ENCODE measurements at places on chromosomes 2 and 18. TPM values are rescaled to one million over a fixed set of nuclear protein-coding genes. Genes with fewer than 3 reads are reported as not detected.

GRCh38 chr2:215377283-215377682 is 58.6 kb downstream of the FN1 start:
- DNase-seq = no peak

GRCh38 chr18:54129448-54130067 is 94.9 kb downstream of the MBD2 start:
- DNase-seq = no peak

DNA sequence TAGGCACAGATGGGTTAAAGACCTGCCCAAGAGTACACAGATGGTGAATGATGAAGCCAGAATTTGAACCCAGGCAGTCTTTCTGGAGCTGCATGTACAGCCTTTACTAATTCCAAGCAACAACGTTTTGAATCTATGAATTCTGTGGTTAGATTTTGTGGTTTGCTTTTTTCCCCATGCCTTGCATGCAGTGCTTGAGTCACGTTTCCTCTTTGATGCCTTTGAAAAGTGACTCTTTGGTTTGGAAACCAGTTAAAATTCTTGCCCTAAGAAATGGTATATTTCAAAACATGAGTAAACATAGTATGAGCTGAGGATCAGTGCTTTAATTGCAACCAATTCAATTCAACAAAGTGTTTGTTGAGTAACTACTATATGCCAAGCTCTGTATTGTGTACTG is 48.2 kb upstream of the PPM1B start:
- DNase-seq = peak; percentile 33

DNA sequence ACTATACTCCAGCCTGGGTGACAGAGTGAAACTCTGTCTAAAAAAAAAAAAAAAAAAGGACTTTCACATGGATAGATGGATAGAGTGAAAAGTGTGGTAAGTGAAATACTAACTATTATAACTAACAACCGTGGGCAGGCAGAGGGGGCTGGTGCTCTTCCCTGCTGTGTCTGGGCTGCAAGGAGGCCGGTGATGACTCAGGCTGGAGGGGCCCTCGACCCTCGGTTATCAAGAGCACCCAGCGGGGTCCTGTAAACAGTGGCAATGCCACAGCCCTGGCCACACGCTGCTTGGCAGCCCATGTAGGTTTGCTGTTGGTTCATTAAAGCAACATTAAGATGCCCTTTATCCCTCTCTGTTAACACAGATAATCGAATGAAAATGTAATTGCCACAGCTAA is 184.8 kb upstream of the RAB12 start:
- DNase-seq = no peak

DNA sequence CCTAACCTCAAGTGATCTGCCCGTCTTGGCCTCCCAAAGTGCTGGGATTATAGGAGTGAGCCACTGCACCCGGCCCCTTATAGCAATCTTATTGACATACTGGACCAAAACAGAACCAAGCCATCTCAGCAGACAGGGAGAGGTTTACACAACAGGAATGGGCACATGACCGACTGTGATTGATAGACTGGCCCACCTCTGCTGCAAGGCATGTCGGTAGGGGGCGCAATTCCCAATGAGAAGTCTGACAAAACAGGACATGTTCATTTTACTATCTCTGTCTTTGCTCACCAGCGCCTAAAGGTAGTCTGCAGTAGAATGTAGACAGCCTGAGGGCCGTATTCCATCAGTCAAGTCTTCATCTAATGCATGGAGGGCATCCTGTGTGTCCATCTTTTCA is 2.0 kb downstream of the LYPD6B start:
- peak; percentile 36 for DNase-seq

- DNase-seq = no peak
Observed at GRCh38 chr2:105371156-105371555, 27.7 kb downstream of the FHL2 start.

DNA sequence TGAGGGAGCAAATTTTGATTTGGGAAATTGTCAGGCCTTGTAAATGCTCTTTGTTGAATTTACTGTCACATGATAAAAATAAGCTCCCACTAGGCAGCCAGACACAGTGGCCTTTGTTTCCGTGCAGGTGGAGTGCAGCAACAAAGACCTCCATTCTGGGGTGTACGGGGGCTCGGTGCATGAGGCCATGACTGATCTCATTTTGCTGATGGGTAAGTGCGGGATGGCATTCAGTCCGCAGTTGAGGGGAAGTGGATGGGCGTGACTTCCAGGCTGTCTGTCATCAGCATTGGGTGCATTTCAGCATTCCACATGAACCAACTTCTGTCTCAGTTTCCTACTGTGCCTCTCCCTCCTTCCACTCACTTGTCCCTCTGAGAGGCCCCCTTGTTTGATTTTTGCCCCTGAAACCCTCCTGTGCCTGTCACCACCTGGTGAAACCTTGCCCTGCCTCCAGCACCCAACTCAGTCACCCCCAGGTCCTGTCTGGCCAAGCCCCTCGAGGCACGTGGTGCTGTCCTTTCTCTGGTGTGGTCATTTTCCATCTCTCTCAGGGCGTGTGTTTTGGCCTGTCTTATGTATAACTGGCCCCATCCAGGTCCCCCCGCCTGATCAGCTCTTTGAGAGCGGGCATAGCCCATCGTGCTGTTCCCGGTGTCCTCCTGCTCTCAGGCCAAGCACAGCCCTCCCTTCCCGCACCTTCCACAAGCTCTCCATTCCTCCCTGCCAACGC is 16.3 kb downstream of the CNDP2 start:
- DNase-seq = no peak

GRCh38 chr18:59743566-59743965 is 46.3 kb upstream of the CCBE1 start:
- DNase-seq = no peak

ANKRD44 gene
- polyA plus RNA-seq = 51.5 TPM

ASAP2 gene
- not detected for polyA plus RNA-seq

GPR45 gene
- not detected for polyA plus RNA-seq

RAB6C gene
- not detected for polyA plus RNA-seq

MYO5B gene
- not detected for polyA plus RNA-seq
